Stimulated activated CD8-positive, alpha-beta memory T cell treated with anti-CD3 and anti-CD28 coated beads, Interleukin-12 subunit alpha, Interleukin-12 subunit beta, amount 100 ng/mL, for 1 hour (primary cell): ENCODE measurements at places on chromosomes 13 and 19.

DNA sequence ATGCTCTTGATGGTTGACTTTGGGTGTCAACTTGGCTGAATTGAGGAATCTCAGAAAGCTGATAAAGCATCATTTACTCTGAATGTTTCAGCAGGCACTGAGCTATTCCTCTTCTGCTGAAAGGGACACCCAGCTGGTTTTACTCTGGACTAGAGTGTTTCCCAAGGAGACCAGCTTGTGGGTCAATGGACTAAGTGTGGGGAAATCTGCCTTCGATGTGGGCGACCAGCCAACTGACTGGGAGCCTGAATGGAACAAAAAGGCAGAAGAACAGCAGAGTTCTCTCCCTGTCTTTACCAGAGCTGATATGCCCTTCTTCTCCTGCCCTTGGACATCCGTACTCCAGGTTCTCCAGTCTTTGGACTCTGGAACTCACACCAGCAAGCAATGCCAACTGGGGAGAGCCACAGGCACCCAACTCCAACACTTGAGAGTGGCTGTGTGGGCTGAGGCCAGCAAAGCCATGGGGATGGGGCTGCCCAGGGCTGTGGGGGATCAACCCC is 32.2 kb downstream of the MRPL57 start:
- no peak for DNase-seq

GRCh38 chr19:51733742-51734522 is 10.1 kb upstream of the HAS1 start:
- DNase-seq = no peak

- no peak for DNase-seq
These were observed 604.4 kb upstream of the SPRY2 start for GRCh38 chr13:80945328-80945727.

DNA sequence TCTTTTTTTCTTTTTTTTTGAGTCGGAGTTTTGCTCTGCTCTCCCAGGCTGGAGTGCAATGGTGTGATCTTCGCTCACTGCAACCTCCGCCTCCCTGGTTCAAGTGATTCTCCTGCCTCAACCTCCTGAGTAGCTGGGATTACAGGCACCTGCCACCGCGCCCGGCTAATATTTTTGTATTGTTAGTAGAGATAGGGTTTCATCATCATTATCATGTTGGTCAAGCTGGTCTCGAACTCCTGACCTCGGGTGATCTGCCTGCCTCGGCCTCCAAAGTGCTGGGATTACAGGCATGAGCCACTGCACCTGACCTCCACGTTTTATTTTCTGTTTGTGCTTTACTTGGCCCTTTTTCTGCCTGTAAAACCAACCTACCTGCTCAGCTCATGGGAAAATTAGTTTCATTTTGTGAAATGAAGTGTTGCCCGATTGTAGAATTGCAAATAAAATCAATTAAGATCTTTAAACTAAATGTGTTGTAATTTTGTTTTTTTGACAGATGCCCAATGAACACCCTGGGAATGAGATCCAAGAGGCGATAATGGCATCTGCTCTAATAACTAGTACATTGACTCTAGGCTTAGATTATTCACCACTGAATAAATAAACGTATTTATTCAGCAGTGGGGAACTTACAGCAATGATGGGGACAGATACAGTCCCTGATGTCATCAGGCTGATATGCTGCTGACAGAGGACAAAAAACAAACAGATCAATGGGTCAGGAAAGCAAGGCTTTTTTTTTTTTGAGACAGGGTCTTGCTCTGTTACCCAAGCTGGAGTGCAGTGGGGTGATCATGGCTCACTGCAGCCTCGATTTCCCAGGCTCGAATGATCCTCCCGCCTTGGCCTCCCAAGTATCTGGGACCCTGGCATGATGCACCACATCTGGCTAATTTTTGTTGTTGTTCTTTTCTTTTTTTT is 2.2 kb upstream of the RAB11B start:
- no peak for DNase-seq

DNA sequence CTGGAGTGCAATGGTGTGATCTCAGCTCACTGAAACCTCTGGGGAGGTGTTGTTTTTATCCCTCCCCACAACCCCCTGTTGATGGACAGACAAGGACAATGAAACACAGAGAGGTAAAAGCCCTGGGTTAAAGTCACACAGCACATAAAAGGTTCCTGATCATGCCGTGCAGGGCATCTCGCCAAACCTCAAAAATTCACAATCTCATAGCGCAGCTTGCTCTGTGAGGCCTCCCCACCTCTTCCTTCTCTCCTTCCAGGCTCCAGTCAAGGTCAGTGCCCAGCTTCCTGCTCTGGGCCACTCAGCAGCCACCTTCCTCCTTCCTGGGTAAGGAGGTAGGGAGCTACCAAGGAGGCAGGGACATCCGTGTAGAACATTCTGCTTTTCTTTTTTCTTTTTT is 2.3 kb downstream of the FUT2 start:
- no peak for DNase-seq

GRCh38 chr13:47420568-47420967 is 523.7 kb upstream of the HTR2A start:
- no peak for DNase-seq

DNA sequence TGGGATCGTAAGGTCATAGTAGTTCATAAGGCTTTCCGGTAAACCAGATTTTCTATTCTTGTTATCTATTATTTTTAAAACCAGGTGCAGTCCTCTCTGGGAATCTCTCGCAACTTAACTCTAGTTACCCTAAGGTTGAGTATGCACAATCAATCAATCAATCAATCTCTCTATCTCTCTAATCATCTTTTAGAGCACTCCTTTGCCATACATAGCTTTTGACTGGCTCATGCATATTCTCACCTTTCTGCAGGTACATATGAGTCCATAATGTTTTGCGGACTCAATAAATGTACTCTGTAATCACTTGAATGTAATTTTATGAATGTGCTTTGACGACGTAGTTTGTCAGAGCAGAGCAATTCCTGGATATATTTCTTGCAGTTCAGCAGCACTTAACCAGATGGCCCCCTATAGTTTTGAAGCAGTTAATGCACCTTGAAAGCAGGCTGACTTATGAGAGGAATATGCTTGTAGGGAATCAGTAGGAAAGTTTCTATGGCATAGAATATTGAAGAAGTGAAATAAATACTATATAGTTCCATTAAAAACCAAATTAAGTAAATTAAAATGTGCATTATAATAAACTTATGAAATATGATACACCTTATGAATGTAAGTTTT is 524.7 kb downstream of the GPC5 start:
- DNase-seq = no peak

DNA sequence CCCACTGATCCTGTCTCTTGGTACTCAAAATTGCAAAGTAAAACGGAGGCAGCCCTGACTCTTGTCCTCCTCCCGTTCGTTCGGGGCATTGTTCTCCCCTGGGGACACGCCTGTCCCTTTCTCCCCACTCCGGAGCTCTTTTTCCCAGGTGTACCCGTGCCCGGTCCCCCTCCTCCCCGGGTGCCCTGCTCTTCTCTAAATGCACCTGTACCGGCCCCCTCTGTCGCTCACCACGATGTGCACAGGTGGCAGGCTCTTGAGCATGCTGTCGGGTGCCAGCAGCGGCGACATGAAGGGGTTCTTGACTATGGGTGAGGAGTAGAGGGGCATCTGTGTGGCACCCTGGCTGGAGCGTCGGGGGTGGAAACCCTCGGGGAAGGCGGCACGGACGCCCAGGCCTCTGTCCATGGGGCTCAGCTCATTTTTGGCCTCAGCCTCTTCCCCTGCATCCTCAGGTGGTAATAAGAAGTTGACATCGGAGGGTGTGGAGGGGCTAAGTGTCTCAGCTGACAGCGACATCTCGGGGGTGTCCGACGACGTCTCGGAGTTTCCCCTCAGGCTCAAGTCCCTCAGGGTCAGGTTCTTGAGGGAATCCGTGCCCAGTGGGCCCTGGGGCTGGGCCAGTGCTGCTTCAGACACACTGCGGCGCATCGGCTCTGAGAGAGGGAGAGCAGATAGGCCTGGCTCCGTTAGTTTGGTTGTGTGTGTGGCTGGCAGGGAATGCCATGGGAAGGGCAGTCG is 12.4 kb upstream of the CNFN start:
- DNase-seq = no peak
